Ascending aorta (tissue), 2 donors: ENCODE measurements at places on chromosomes 16 and 17. TPM values are rescaled to one million over a fixed set of nuclear protein-coding genes. Genes with fewer than 3 reads are reported as not detected.

DNA sequence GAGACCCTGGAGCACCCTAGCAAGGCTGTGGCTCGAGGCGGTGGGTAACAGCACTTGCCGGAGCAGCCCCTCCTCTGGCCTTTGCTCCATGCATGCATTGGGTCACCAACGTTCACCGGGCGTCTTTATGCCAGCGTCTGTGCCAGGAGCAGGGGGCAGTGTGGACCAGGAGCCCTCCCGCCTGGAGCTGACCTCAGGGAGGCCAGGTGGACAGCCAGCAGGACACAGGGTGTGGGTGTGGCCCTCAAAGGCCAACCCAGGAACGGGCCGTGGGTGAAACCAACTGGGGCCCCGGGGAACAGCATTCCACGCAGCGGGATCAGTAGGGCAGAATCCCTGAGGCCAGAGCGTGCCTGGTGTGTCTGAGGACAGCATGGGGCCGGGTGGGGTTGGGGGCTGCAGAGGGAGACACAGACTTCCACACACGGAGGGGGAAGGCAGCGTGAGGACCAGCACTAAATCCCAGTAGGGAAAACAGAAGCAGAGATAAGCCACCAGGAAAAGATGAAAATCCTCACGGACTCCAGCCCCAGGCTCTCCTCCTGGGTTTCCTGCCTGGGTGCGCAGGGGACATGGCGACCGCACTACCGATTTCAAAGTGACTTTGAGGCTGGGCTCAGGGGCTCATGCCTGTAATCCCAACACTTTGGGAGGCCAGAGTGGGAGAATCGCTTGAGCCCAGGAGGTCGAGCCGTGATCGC, 2.9 kb upstream of the CD7 start:
- H3K27ac ChIP-seq = no peak overlapping the region
- peaks cover 16% of the 10 kb centered on the region for H3K27me3 ChIP-seq
- H3K4me3 ChIP-seq = no peak overlapping the region
- H3K4me1 ChIP-seq = no peaks in the 10 kb centered on the region

DNA sequence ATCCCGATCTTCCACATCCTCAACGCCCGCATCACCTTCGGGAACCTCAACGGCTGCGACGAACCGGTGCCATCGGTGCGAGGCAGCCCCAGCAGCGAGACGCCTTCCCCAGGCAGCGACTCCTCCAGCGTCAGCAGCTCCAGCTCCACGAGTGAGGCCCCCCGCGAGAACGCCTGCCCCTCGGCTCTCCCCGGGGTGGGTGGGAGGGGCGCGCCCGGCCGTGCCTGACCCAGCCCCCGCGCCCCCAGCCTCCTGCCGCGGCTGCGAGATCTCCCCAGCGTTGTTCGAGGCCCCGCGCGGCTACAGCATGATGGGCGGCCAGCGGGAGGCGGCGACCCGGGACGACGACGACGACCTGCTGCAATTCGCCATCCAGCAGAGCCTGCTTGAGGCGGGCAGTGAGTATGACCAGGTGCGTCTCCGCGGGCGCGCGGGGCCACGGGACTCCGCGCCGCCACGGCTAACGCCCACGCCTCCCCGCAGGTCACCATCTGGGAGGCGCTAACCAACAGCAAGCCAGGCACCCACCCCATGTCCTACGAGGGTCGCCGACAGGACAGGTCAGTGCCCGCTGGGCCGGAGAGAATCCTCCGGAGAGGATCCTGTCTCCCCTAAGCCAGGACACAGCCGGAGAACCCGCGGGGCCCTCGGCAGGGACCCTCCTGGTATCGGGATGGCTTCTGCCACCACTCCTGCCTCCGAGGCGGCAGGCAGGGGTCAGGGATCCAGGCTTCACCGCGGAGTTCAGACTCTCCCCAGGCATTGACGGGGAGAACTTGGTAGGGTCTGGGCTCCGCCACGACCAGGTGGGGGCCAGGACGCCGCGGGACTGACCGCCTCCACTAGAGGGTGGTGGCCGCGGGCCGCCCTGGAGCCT, 10.1 kb downstream of the CORO6 start:
- H3K27ac ChIP-seq = no peak overlapping the region
- peaks cover 14% of the 10 kb centered on the region for H3K4me1 ChIP-seq
- no peaks in the 10 kb centered on the region for H3K27me3 ChIP-seq
- DNase-seq = no peak

Gene COPZ2
- 155 TPM for total RNA-seq

Gene OR3A3
- total RNA-seq = not detected

Gene IL21R
- total RNA-seq = 0.21 TPM
